ENCODE measurements at places on chromosomes 1 and 21. TPM values are rescaled to one million over a fixed set of nuclear protein-coding genes. Genes with fewer than 3 reads are reported as not detected.

MFAP2 gene
- total RNA-seq, result 0.57 TPM

KCNE2 gene
- not detected for total RNA-seq

KPRP gene
- total RNA-seq, result not detected

ALX3 gene
- total RNA-seq, result not detected

ATP13A2 gene
- total RNA-seq, result 31.3 TPM
